ENCODE measurements at places on chromosomes 2 and 18.

GRCh38 chr18:23918395-23919032 is 96.0 kb upstream of the TTC39C start:
- peak; percentile 57 for DNase-seq

GRCh38 chr2:170503563-170503962 is 211.6 kb upstream of the SP5 start:
- DNase-seq = no peak

GRCh38 chr2:95334916-95335641 is 37.9 kb downstream of the KCNIP3 start:
- DNase-seq = no peak

GRCh38 chr18:6746386-6746960 is 17.0 kb downstream of the ARHGAP28 start:
- DNase-seq = no peak

DNA sequence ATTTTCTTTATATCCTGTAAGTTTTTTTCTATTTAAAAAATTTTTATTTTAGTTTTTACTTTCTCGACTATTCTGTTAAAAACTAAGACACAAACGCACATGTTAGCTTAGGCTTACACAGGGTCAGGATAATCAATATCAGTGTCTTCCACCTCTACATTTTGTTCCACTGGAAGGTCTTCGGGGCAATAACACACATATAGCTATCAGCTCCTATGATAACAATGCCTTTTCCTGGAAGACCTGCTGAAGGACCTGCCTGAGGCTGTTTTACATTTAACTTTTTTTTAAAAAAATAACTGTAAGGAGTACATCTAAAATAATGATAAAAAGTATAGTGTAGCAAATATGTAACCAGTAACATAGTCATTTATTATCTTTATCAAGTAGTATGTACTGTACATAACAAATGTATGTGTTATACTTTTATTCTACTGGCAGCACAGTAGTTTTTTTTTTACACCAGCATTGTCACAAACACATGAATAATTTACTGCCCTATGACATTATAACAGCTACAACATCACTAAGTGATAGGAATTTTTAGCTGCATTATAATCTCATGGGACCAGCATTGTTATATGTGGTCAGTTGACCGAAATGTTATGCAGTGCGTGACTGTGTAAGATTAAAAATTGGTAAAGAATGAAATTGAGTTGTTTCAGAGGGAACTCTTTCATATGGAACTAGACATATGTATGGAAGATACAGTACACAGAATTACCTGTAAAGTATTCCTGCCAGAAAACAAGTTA is 37.9 kb downstream of the CCDC138 start:
- DNase-seq = no peak

- DNase-seq = no peak
Measured at GRCh38 chr2:99689145-99689742, 199.4 kb upstream of the REV1 start.

DNA sequence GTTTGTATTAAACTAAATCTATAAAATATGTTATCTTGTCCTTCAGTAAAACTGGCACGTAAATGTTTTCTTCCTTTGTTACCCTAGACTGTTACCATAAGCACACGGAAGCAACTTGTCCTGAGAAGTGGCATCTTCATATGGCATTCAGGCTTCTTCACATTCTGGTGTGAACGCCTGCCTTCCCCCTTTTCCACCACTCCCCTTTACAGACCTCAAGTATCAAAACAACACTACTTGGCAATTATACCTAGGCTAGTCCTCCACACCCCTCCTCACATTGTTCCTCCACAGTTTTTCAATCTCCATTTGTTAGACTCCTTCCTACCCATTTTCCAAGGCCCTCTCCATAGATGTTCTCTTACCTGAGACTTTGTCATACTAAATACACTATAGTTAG is 2.9 kb downstream of the MEX3C start:
- DNase-seq = no peak

DNA sequence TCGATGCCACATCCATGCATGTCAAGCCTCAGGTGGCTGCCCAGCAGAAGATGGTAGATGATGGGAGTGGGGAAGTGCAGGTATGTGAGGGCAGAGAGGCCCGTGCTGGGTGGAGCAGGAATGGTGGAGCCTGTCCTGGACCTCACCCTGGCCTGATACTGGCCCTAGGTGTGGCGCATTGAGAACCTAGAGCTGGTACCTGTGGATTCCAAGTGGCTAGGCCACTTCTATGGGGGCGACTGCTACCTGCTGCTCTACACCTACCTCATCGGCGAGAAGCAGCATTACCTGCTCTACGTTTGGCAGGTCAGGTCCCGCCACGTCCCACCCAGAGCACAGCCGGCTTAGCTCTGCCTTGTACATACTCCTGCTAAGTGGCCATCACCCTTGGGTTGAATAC is 13.0 kb downstream of the VIL1 start:
- DNase-seq = no peak

GRCh38 chr18:24488824-24489493 is 28.5 kb downstream of the HRH4 start:
- DNase-seq = peak; percentile 66

- no peak for DNase-seq
Measured at GRCh38 chr18:26304511-26304910, 78.3 kb downstream of the TAF4B start.

DNA sequence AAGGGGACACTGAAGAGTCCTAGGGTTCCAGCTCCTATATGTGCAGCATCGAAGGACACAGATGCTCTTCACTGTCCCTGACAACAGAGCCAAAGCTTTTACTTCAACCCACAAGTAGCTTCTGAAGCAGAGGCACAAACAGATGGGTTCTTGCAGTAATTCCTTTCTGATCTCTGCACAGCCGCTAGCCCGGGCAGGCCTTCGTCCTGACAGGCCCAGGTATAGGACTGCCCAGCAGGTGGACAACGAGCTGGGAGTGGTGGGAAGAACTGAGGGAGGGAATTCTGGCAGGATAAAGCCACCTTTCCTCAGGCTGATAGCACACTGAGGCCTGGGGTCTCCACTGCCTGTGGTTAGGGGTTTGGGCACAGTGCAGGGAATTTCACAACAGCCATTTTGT is 94.8 kb downstream of the RHOB start:
- no peak for DNase-seq

- DNase-seq = no peak
Measured at GRCh38 chr18:26309281-26309680, 83.0 kb downstream of the TAF4B start.

DNA sequence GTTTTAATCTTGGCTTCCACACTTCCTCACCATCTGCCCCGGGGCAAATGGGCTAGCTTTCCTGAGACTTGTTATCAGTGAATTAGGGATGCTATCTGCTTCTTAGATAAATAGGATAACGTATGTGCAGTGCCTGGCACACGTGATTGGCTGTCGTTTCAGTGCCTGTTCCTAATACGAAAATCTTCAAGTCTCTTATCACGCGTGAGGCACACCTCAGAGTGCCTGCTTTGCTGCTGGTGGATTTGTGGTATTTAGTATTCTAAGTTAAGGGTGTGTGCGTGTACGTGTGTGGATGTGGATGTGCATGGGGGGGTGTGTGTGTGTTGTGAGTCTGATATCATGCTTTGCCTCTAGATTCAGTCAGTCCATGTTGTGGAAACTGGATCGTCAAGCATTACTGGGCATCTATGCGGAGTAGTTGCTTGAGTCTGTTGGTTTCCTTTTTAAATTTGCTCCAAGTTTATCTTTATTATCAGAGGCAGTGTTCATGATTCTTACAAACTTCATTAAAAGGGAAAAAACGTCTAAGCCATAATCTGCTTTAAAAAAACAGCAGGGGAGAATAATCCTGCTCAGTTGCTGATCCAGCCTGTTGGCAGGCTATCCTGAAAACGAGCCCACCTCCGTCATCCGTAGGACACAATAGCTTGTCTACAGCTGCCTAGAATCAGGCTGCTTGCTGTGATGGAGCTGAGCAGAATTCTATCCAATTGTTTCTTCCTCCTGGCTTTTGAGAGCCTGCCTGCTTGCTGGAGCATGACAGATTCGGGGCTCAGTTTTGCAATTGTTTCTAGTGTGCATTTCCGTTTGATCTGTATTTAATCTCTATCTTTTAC is 6.6 kb downstream of the SH3RF3 start:
- DNase-seq = no peak

GRCh38 chr18:49130261-49130660 is 179.5 kb upstream of the SMAD7 start:
- DNase-seq = no peak

DNA sequence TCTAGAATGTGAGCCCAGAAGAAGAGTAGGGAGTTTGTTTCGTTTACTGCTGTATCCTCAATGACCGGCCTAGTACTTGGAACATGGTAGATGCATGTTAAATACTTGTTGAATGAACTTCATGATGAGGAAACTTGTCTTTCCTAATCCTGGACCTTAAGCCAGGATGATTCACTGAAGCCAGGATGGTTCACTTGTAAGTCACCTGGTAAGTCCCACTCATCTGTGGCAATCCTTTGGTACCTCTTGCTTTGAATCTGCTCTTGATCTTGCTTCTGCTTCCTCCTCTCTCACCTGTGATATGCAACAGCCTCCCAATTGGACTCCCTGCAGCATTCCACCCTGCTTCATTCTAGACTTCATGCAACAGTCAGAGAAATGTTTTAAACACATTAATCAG is 43.6 kb downstream of the QPCT start:
- DNase-seq = no peak

- peak; percentile 42 for DNase-seq
Measured at GRCh38 chr2:39913648-39914461, 134.8 kb upstream of the THUMPD2 start.

- no peak for DNase-seq
Measured at GRCh38 chr2:234705108-234705507, 208.2 kb upstream of the ARL4C start.

DNA sequence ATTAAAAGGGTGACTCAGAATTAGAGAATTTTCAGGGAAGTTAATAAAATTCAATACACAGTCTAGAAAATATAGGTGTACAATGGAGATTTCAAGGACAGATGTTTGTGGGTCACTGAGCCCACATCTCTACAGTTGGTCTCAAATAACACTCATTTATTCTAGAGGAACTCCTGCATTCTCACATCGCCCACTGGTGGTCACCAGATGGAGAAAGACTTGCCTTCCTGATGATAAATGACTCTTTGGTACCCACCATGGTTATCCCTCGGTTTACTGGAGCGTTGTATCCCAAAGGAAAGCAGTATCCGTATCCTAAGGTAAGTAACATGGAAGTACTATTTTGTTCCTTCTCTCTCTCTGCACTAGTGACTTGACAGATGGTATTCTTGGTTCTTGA is 1297.1 kb downstream of the DPP10 start:
- no peak for DNase-seq

DNA sequence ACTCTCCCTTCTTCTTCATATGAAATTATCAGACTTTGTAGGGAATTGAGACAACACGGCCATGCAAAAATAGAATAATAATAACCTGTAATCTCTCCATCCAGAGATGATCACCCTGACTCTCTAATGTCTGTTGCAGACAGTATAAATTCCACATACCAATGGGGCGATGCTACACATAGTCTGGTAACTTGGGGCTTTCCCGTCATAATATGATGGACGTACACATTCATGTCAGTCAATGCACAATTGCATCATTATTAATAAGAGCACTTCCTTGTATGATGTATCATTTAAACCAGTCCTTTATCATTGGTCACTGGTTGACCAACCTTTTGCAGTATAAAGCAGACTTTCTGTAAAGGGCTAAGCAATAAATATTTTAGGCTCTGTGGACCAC is 39.5 kb upstream of the SCLY start:
- no peak for DNase-seq

GRCh38 chr2:33518929-33519328 is 42.5 kb downstream of the RASGRP3 start:
- no peak for DNase-seq

DNA sequence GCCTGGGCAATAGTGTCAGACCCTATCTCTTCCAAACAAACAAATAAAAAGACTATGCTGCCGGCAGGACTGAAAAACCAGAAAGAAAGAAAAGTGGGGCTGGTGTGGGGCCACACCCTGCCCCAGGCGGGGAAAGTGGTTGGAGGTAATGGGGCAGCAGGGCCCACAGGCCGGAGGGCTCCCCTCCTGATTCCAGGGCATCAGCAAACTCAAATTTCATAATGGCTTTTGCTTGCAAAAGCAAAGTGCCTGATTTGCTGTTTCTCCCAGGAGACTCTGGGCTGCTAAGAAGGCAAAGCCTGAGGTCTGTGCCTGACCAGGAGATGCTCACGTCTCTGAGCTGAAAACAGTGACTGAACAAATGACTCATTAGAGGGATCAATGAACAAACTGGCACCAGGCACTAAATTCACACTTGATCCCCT is 121.9 kb downstream of the HDAC4 start:
- no peak for DNase-seq

DNA sequence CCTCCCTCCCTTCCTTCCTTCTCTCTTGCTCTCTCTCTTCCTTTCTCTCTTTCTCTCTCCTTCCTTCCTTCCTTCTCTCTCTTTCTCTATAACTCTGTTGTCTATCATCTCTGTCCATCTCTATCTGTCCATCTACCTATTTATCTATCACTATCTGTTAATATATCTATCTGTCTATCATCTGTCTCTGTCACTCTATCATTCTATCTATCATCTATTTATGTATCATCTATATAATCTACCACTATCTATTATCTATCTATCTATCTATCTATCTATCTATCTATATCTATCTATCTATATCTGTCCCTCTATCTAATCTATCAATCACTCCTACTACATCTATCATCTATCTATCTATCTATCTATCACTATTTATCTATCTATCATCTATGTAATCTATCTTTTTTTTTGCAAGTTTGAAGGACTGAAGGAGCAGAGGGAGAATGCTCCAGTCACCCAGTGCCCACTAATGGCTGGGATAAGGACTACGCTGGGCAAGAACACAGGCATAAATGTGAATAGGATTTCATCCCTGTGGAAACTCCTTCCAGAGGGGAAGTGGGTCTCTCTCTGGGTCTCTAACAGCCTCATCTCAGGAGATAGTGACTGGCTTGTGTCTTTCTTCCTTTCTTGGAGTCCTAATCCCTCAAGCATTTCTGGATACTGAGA is 427.0 kb downstream of the LPIN1 start:
- DNase-seq = no peak

DNA sequence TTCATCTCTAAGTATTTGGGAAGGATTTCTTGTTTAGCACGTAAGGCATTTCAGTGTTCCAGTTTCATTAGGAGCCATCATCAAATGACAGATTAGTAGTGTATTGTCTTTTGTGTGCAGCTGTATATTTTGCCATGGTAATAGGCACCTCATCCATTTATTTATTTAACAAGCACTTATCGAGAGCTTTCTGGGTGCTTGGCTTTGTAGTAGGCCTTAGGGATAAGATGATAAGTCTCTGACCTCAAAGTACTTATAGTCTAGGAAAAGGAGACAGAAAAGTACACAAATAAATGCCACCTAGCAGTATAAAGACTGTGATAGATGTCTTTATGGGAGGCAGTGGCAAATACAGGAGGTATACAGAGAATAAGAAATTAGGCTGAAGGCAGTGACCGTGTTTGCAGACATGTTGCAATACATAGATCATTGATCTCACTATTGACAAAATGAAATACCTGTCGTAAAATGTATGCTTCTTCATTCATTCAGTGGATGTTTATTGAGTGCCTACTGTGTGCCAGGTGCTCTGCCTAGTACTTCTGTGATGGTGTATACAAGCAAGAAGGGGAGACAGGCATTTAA is 265.9 kb downstream of the SETBP1 start:
- DNase-seq = no peak

Data from GM13976 (cell line).